ENCODE measurements at places on chromosomes 1 and 21.

- no peak for DNase-seq
These were observed 4.3 kb downstream of the GPR88 start for GRCh38 chr1:100542285-100542684.

- DNase-seq: peak; percentile 66
These were observed 676.1 kb downstream of the PTPRU start for GRCh38 chr1:29912425-29912824.

- DNase-seq: no peak
These were observed 243.1 kb downstream of the CACNA1E start for GRCh38 chr1:181726320-181727012.

DNA sequence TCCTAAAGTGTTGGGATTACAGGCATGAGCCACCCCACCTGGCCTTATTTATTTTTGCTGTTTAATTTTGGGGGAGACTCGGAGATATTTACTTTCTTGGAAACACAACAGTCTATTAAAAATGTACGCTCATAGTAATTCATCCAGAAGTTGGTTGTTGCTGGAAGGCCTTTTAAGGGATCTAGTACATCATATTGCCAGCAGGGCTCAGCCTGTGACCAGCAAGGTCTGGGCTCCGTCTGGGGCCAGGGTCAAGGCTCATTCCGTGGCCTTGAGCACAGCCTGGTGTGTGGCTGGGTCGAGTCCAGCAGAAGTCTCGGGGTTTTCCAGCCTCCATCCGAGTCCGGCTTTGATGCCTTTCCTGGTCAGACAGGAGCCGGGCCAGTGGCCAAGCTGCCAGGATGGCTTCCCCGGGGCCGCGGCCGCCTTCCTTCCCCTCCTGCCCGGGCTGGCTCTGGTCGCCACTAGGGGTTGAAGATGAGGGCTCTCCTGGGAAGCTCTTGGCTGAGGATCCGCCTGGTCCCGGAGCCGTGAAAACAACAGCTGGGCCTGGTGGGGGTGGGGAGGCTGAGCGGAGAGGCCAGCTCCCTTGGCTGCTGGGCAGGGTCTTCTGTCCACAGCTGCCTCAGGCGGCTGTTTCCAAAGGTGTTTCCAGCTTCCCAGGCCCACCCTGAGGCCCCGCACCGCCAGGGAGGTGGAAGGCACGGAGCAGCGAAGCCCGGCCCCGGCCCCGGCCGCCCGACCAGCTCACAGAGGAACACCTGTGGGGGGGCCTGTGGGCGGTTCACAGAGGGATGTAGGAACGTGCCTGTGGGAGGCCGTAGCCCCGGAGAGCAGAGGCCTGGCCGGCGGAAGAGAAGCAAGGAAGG lies 5.1 kb upstream of the VWA1 start:
- DNase-seq: no peak

- DNase-seq: peak; percentile 71
These were observed 14.8 kb upstream of the METTL18 start for GRCh38 chr1:169809370-169810095.

DNA sequence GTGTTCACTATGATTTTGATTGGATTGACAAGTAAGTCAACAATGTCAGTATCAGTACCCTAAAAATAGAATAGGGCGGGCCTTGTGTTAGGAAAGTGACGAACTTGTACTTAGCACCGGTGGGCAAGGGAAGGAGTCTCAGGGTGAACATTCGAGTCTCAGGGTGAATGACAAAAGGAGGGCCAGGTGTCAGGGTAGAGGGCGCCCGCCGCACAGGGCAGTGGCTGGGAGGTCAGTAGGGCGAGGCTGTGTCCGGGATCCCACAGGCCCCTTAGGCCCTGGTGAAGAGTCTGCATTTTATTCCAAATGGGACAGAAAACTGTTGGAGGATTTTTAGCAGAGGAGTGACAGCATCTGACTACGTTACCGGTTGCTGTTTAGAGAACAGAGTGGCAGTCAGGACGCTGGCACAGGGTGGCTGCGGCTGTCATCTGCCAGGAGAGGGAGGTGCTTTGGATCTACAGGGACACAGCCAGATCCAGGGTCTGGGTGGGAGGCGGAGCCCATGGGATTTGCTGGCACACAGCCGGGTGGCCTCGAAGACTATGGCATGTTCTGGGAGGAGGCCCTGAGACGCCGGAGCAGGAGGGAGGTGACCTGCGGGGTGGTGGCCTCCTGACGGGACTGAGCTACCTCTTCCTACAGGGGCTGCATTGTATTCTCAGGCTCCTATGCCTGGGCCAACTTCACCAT lies 11.0 kb downstream of the AGTRAP start:
- DNase-seq: no peak

DNA sequence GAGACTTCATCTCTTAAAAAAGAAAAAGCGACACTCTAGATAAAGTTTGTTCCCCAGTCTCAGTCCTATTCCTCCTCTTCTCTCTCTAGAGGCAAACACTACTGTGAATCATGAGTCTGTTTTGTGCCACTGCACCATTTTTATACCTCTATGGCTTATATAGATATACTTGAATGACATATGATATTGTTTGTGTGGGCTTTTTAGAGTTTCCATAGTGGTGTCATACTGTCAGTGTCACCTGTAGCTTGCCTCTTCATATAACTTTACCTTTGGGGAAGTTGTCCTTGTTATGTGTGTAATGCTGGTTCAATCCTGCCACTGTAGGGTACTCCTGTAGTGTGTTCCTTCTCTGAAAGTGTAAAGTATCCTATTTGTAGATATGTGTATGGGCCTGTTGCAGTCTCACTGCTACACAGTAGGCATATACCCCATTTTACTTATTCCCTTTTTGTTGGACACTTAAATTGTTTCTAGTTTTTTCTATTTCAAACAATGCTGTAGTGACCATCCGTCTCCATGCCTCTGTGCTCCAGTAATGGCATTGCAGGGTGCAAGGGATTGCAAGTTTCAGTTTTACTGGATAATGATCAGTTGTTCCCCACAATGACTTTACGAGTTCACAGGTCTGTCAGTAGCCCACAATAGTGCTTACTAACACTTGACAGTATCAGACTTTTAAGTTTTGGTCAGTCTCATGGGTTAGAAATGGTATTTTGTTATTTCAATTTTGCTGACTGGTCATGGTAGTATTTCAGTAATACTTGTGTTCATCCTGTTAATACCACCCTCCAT lies 2.7 kb downstream of the PRMT2 start:
- DNase-seq: no peak

- no peak for DNase-seq
These were observed 125.4 kb upstream of the GPR52 start for GRCh38 chr1:174322202-174322862.

GRCh38 chr1:230174471-230175162 lies 107.6 kb downstream of the GALNT2 start:
- DNase-seq: peak; percentile 7

DNA sequence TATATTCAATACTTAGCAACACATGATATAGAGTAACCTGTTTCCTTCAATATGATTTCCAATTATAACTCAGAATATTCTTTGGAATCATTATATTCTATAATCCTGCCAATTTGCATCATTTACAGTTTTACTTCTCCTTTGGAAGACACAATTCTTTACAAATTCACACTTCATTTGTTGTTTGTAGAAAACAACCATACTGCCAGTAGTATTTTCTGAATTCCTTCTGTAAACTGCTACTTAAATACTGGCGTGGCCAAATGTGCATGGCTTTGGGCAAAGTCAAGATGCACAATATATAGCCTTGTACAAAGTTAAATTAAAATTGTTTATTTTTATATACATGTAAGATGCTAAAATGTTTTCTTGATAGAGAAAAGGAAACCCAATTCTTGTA lies 687.1 kb upstream of the NEGR1 start:
- DNase-seq: no peak

GRCh38 chr1:90045853-90046563 lies 51.1 kb downstream of the ZNF326 start:
- peak; percentile 37 for DNase-seq

GRCh38 chr1:243343970-243344937 lies 88.4 kb downstream of the SDCCAG8 start:
- peak; percentile 70 for DNase-seq

- DNase-seq: no peak
These were observed 6.5 kb downstream of the CTRC start for GRCh38 chr1:15444468-15445389.

DNA sequence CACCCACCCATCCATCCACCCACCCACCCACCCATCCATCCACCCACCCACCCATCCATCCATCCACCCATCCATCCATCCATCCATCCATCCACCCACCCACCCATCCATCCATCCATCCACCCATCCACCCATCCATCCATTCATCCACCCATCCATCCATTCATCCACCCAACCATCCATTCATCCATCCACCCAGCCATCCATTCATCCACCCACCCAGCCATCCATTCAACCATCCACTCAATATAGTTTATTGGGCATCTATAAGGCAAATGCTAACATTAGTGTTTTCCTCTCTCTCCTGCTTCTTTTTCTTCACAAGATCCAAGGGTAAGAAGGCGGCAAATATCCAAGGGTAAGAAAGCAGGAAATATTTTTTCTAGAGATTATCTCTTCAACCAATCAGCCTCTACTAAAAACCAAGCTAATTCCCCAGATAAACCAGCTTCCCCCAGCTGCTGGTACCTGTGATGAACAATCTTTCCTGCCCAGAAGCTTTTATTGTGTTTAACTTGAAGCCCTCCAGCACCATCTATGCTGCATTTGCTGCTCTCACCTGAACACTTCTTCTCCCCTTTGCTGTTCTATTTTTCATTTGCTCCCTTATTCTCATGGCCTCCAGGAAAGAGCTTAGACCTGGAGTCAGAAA lies 22.6 kb upstream of the ATP2B4 start:
- DNase-seq: no peak

- DNase-seq: peak; percentile 82
These were observed 63.4 kb downstream of the KCNAB2 start for GRCh38 chr1:6108937-6109614.

DNA sequence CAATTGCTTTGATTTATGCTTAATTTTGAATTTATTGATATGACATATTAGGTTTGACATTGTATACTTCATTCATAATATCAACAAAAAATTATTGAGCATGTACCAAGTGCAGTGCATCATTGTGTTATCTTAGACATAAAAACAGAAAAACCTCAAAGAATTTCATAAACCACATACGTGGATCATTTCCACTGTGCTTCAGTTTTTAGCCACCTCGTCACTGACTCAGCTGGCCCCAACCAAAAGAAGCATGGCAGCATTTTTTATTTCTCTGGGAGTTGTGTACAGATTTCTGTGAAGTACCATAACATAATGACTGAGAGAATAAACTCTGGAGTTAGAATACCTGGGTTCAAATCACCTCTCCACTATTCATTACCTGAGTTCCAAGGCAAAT lies 95.6 kb upstream of the C1orf87 start:
- no peak for DNase-seq

- DNase-seq: no peak
These were observed 81.9 kb downstream of the CASZ1 start for GRCh38 chr1:10714337-10715114.

- DNase-seq: no peak
These were observed 32.6 kb downstream of the TRIT1 start for GRCh38 chr1:39850606-39851216.

- DNase-seq: no peak
These were observed 6.6 kb downstream of the CFAP141 start for GRCh38 chr1:154199563-154199879.

DNA sequence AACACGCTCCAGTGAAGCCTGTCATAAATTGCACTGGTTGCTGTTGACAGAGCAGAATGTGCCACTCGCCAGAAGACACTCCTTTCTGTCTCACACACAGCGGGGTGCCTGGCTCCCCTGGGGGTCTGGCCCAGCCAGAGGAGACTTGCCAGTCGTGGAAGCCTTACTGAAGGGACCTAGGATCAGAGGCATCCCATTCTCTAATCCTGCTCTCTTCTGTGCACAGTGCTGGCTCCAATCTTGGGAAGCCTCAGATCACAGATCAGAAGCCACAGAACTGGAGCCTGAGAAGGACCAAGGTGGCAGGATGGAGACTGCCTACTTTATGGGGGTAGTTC lies 1.4 kb downstream of the SLC9A1 start:
- no peak for DNase-seq
